ENCODE measurements at places on chromosomes 7 and 10.

- DNase-seq: no peak
Observed at GRCh38 chr10:83425306-83425705, 714.0 kb upstream of the GHITM start.

GRCh38 chr7:73721377-73721817, 1.9 kb upstream of the STX1A start:
- DNase-seq: no peak

- no peak for DNase-seq
Observed at GRCh38 chr10:48724127-48724526, 39.5 kb downstream of the WDFY4 start.

- DNase-seq: peak; percentile 46
Observed at GRCh38 chr10:125868372-125868975, 12.6 kb downstream of the DHX32 start.
